Activated naive CD8-positive, alpha-beta T cell treated with anti-CD3 and anti-CD28 coated beads, Interleukin-2, amount 10 ng/mL, durations not matched to agents 7 days and 5 days (primary cell): ENCODE measurements at places on chromosomes 2 and 18. TPM values are rescaled to one million over a fixed set of nuclear protein-coding genes. Genes with fewer than 3 reads are reported as not detected.

DNA sequence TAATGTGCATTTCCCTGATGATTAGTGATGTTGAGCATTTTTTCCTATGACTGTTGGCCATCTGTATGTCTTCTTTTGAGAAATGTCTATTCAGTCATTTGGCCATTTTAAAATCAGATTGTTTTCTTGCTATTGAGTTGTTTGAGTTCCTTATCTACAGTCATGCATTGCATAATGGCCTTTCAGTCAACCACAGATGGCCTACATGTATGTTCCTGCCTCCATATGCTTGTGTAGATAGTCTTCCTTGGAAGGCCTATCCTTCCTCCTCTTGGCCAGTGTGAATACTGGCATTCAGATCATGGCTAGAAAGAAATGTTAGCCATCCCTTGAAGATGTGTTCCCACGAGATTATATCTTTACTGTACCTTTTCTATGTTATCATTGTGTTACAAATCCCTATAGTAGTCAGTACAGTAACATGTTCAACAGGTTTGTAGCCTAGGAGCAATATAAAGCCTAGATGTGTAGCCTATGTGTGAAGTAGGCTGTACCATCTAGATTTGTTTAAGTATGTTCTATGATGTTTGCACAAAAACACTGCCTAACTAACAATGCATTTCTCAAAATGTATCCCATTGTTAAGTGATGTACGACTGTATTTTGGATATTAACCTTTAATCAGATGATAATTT lies 65.6 kb upstream of the CD302 start:
- no peak overlapping the region for H3K4me3 ChIP-seq
- H3K4me1 ChIP-seq: peaks cover 3% of the 10 kb centered on the region
- no peaks in the 10 kb centered on the region for H3K27me3 ChIP-seq
- peaks cover 45% of the 10 kb centered on the region for H3K36me3 ChIP-seq
- no peak overlapping the region for H3K27ac ChIP-seq

DNA sequence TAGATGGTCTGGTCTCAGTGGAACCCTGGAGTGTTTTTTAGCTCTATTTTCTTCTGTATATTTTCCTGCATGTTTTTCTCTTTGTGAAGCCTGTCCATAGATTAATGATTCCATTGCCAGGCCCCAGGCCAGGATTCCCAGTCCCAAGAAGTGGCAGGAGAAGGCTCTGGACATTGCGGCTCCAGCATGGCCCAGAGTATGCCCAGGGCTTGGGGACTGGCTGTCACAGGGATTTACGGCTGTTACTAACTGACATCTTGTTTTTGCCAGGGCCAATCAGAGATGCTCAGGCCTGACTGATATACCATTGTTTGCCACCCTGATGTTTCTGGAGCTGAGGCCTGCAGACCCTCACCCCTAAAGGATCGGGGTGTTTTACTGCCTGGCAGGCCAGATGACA lies 59.0 kb downstream of the PRKCE start:
- no peaks in the 10 kb centered on the region for H3K27me3 ChIP-seq
- peaks cover 19% of the 10 kb centered on the region for H3K36me3 ChIP-seq
- H3K27ac ChIP-seq: no peak overlapping the region

Gene KRTCAP3
- total RNA-seq: 13.9 TPM

Gene MSGN1
- not detected for total RNA-seq

Gene NR4A2
- total RNA-seq: 3.0 TPM

Gene GALNT13
- 0.26 TPM for total RNA-seq

Gene CYS1
- total RNA-seq: 0.14 TPM
